ENCODE measurements at places on chromosomes 5 and 9.

GRCh38 chr9:76269789-76270188, 124.4 kb downstream of the RFK start:
- no peak for DNase-seq

DNA sequence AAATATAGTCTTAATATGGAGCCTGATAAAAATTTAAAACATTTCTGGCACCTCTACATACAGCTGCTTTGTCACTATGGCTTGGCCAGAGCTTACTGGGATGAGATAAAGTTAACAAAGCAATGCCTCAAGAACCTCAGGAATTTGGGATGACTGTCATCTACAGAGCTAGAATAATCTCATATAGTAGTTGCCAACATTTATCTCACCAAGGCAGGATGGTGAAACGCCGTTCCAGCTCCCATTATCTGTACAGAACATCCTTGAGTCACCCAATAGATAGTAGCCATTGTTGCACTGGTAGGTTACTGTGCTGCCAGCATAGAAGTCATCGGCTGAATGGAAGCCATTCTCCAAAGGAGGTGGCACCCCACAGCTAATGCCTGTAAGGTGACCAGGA, 94.6 kb upstream of the TXNDC8 start:
- no peak for DNase-seq

GRCh38 chr9:120308495-120308894, 271.5 kb downstream of the CDK5RAP2 start:
- no peak for DNase-seq

GRCh38 chr9:134346151-134346550, 19.9 kb downstream of the RXRA start:
- no peak for DNase-seq

- no peak for DNase-seq
Measured at GRCh38 chr5:107291866-107292265, 378.9 kb downstream of the EFNA5 start.

DNA sequence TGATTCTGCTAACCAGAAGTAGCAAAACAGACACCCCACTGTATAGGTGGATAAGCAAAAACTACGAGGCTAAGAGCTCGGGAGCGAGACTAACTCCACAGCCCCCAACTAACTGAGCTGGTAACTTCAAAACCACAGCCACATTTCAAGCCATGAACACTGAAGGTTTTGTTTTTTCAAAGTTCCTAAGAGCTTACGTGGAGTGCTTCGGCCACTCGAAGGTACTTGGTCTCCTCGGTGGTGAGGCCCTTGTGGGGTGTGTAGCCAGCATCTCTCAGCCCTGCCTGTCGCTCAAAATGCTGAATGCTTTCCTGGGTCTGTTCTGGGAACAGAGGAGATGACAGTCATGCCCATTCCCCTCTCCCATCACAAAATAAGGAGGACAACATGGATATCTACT, 11.1 kb downstream of the KIAA1191 start:
- DNase-seq: no peak
